ENCODE measurements at places on chromosomes 2 and 18.
A peak's percentile ranks its signal among the peaks of the same experiment; 100 is the strongest.

DNA sequence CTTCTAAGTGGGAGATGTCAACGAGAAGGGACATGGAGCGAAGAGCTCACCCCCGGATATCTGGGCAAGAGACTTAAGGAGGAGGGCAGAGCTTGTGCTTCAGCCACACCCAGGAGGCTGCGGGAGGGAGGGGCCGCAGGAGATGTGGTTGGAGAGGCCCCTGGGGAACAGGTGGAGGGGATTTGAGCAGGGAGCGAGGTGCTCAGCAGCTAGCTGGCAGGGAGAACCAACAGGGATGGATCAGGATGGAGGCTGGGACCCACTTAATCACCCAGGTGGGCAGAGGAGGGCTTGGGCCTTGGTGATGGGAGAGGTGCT lies 78.3 kb downstream of the MBP start:
- no peak for DNase-seq

- no peak for DNase-seq
Observed at GRCh38 chr18:80188643-80189530, 58.4 kb downstream of the PARD6G start.

- DNase-seq: no peak
Observed at GRCh38 chr2:153222231-153223165, 256.1 kb downstream of the RPRM start.

- DNase-seq: no peak
Observed at GRCh38 chr2:32949260-32949659, 2.5 kb downstream of the LTBP1 start.

DNA sequence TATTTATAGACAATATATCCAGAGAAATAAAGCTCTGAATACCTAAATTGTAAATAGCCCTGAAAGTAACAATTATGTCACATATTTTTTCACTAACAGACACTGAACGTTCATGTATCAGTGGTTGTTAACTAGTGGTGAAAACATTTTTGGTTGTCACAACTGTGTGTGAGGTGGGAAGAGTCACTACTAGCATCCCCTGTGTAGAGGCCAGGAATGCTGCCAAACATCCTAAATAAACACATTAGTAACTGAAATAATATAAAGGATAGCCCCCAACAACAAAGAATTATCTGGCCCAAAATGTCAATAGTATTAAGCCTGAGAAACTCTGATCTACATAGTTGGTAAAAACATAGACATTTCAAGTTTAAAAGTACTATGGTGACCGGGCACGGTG lies 64.5 kb downstream of the ROCK1 start:
- DNase-seq: no peak

DNA sequence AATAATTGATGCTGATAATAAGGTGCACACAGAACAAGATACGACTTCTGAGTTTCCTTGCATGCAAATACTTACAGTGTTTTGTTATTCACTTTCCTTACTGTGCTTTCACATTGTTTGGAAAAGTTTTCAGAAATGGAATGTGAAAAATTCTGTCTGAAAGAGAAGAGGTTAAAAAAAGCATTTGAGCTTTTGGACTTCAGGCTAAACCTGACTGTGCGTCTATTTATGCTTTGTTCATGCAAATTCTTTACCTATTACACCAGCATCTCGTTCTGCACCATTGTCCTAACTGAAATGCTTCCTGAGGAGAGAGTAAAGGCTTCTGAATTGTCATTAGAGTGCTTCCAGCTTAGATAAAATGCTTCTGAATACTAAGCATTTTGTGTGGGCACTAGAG lies 61.4 kb downstream of the LHCGR start:
- peak; percentile 85 for DNase-seq

DNA sequence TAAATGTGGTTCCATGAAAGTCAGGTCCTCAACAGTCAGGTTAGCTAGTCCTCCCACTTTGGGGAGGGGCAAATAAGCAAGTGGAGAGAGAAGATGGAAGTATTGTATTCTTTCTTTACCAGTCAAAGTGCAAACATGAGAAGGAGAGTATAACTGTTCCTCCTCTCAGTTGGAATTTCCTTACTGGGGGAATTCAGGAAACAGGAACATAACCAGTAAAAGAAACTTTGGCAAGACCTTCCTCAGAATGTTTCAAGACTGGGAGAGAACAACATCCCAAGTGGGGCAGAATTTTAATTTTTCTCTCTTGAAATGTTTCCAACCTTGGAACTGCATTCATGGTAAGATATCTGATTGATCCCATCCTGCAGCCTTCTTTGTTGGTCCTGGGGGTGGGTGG lies 552.4 kb upstream of the TNP1 start:
- DNase-seq: no peak

DNA sequence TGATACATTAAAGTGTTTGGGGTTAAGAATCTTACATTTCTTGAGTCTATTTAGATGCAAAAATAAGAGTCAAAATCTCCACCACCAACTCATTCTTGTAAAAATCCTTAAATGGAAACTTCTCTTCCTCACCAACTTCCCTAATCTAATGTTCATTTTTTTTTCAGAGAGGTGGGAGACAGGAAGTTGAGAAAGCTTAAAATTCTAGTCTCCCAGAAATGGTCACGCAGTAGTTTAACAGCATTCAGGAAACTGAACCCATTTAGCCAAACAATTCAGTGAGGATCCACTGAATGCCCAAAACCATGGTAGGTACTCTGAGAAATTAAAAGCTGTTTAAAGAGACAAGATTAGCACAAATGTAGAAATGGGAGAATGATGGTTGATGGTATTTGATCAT lies 69.0 kb downstream of the TXNL1 start:
- DNase-seq: no peak

DNA sequence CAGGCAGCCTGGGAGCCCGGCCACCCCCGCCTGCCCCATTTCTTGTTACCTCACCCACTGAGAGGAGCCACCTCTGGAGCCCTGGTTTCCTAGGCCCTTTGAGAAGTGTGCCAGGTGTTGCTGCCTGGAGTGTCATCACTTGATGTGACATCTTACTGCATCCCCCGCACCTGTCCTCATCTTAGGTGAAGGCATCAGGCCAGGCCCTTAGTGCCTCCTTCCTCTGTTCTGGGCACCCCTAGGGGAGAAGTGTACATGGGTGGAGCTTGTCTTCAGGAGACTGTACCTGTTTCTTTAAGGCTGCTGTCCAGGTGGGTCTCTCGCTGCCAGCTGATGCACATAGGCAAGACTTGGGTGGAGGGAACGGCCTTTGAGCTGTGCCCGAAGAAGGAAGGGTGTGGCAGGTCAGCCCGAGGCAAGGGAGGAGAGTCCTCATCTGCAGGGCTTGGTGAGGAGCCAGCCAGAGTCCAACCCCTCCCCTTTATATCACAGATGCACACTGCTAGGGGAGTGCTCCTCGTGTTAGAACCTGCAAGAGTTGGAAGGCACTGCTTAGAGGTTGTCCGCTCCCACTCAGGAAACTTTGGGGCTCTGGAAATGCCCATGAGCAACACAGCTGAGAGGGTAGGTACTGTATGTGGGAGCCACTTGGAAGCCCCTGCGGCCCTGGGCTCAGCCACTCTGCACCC lies 45.9 kb downstream of the NCK2 start:
- DNase-seq: no peak
